ENCODE measurements at places on chromosomes 5 and 9.

DNA sequence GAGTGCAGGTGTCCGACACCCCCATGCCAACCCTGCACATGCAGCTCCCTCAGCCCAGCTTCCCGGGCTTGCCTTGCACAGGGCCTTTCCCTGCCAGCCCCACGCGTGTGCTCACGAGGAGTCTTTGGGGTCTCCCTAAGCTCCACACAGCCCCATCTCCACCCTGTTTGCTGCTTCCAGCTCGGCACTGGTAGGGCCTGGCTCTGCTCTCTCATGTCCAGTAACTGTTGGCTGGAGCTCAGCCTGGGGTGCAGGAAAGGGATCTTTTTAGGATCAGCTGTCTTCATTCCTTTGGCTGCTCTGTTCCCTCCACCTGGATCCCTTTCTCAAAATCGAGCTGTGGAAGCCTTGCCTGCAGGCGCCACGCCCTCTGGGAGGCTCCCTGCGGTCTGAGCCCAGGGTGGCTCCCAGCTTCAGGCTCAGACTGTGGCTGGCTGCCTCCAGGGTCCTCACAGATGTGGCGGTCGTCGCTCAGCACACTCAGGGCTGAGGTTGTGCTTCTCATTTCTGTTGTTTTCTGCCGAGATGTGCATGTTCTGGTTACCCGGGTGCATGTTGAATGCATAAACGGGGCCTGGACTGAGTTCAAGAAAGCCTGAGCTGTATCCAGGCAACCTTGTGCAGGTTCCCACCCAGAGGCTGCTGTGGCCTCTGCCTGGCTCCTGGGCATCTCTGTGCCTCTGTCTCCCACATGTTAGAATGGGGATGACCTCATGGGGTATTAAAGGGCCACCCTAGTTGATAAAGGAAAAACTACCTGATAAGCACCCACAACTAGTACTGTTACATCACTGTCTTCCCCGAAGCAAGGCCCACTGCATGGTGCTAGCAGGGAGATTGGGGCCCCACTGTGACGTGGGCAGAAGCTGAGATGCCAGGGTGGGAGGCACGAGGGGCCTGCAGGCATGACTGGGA, 4.3 kb downstream of the CACNA1B start:
- DNase-seq = no peak

- no peak for DNase-seq
Observed at GRCh38 chr5:172455511-172456061, 1.3 kb upstream of the SH3PXD2B start.

DNA sequence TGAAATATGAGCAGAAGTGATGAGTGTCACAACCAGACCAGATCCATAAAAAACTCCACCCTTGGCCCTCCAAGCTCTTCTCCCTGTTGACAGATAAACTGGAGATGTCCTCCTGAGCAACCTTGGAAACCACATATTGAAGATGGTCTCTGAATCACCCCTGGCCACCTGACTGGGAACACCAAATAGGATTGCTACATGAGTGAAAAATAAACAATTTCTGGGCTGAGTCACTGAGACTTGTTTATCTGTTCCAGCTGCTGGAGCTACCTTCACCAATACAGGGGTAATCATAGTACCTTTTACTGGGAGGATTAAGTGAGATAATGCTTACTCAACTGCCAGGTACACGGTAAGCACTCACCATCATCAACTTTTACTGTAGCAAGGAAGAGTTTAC, 53.3 kb downstream of the PCA3 start:
- DNase-seq = no peak

- no peak for DNase-seq
Observed at GRCh38 chr5:89047571-89047970, 164.6 kb upstream of the MEF2C start.

- no peak for DNase-seq
Observed at GRCh38 chr9:14080959-14081542, 232.9 kb downstream of the NFIB start.

GRCh38 chr9:98242426-98242825, 13.0 kb downstream of the TBC1D2 start:
- DNase-seq = no peak

DNA sequence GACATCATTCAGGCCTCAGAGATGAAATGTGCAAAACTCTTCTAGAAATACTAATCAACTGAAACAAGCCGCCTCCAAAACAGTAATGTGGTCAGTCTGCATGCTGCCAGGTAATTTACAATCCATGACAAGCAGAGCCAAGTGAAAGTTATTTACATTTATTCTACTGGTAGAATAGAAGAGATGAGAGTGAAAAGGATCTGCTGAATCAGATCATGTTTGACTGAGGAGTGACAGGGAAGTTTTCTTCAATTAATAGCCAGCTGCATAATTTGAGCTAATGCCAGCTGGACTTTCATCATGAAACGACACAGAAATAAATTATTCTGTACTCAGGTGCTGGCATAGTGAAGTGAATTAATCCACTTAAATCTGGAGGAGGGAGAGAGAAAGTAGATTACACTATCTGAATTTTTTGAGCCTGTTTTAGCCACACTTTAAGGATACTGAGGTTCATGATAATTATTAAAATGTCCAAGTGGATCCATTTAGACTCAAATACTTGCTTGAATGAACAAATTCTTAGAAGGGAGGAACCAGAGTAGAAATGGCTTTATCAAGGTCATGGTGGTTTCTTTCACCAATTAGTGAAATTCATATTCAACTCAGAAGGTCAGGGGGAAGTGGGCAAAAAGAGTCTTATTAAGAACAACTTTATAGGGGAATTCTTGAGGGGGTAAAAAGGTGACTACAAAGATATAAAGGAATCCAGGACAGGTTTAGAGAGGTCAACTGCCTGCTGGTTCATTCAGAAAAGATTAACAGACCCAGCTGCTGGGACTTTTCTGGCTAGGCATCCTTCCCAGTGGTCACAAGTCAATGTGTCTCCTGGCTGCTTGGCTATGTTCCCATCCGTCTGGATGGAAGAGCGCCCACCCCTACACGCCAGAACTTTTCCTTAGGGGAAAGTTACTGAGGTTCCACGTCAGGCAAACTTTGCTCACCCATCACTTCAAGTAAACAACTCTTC, 350.4 kb downstream of the PDE4D start:
- no peak for DNase-seq

GRCh38 chr9:5278486-5278885, 26.0 kb downstream of the RLN2 start:
- DNase-seq = no peak

Data from activated CD4-positive, alpha-beta T cell treated with anti-CD3 and anti-CD28 coated beads, Interleukin-2, amount 50 U/mL, for 24 hours (primary cell).